Aorta (tissue), 5 donors: ENCODE measurements at places on chromosomes 5 and 9. TPM values are rescaled to one million over a fixed set of nuclear protein-coding genes. Genes with fewer than 3 reads are reported as not detected.
A peak's percentile ranks its signal among the peaks of the same experiment; 100 is the strongest.

GRCh38 chr5:134906811-134907210, 1.9 kb downstream of the PCBD2 start:
- DNase-seq: no peak

GRCh38 chr5:99104538-99105132, 175.8 kb upstream of the CHD1 start:
- DNase-seq: no peak

- DNase-seq: peak; percentile 59
Measured at GRCh38 chr5:179371681-179372680, 26.7 kb upstream of the ADAMTS2 start.

Gene GADD45G
- total RNA-seq: 4.7 TPM

- no peak for DNase-seq
Measured at GRCh38 chr5:7329712-7330111, 66.2 kb upstream of the ADCY2 start.

GRCh38 chr9:72843520-72844439, 109.1 kb downstream of the ALDH1A1 start:
- DNase-seq: no peak

- no peak for DNase-seq
Measured at GRCh38 chr9:69660304-69660703, 11.9 kb downstream of the APBA1 start.

DNA sequence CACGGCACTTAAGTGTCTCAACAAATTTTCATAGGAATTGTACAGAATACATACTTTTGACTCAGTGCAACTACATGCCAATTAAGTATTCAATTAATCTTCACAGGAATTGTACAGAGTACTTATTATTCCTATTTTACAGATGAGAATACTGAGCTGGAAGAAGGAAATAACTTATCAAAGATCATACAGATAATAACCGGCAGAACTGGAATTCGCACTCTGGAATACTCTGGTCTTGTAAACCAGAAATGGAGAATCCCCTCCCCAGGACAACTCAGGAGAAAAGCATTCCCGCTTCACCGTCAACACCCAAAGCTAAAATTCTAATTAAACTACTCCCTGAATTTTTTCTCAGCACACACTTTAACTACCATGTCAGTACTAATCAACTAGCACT, 112.7 kb downstream of the HOMER1 start:
- DNase-seq: no peak

Gene RGS7BP
- 27.3 TPM for total RNA-seq

- DNase-seq: no peak
Measured at GRCh38 chr5:15785531-15785981, 285.6 kb downstream of the FBXL7 start.

DNA sequence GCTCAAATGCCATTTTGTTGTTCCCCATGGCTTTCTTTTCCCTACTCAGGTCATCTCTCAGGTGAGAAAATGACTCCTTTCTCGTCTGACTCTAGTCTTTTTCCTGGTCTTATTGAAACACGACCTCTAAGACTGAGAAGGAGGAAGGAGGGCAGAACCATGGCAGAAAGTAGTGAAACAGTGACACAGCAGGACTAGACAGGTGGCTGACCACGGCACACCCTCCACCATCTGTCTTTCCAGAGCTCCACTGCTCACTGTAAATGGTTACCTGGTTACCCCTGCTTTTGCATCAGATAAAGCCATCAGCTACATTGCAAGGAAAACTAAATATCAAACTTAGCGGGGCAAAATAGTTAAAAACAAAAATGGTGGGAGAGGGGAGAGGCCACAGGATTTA, 30.9 kb downstream of the NR4A3 start:
- DNase-seq: no peak

Gene TRPM6
- total RNA-seq: 1.0 TPM

Gene PFN3
- total RNA-seq: not detected
